NCI-H748 treated with DMSO at 0.1 percent for 48 hours (cell line): ENCODE measurements at places on chromosomes 6 and 20.
A peak's percentile ranks its signal among the peaks of the same experiment; 100 is the strongest.

DNA sequence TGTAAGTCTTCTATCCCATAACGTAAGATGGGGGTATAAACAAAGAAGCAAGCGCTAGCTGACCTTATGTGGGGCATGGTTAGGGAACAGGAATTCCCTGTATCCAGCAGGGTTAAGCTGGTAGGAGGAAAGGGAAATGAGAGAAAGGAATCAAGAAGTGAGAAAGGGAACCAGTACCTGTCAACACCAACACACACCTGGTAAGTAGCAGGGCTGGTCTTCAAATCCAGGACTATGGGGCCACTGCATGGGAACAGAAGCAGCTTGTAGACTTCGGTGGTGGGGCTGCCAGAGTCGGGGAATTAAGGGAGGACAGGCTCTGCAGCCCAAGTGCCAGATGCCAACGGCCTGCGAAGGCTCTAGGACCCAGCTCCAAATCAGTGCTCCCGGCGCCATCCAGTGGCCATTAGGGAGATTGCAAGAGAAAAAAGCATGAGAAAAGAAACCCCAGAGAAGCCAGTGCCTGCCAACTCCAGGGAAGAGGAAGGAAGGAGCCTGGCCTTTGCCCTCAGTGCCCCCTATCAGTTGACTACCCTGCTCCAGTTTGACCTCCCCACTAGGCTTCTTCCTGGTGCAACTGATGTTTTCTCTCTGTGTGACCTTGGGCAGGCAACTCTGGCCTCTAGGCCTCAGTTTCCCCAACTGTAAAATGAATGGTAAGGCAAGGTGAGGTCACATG lies 15.8 kb upstream of the RBPJL start:
- peak; percentile 56 for DNase-seq

- no peak for DNase-seq
Observed at GRCh38 chr6:85255661-85256060, 194.2 kb upstream of the NT5E start.

DNA sequence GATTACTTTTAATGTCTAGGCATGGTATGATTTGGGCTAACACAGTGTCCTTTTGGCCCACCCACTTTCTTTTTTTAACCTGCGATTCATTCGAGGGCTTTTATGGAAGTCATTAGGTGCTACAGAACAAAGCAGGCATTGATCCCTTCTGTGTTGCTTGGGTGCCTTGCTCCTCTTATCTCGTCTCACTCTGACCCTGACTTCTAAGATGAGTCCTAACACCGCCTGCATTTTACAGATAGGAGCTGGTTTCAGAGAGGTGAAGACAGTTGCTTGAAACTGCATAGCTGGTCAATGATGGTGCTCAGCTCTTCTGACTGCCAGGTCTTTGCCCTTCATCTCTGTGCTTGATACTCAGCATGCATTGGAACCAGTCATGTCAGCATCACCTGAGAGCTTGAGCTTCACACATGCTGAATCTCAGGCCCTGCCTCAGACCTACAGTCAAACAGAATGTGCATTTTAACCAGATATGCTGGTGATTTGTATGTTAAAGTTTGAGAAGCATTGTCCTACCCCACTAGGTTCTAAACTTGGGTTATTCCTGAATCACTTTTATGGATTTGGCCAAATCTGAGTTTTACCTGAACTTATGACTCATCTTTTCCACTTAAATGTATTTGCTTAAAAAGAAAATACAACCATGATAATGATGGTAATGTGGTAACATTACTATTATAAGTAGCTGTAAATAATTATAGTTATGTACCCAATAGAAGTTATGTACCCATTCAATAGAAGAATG lies 142.3 kb downstream of the PLCB4 start:
- DNase-seq = no peak

DNA sequence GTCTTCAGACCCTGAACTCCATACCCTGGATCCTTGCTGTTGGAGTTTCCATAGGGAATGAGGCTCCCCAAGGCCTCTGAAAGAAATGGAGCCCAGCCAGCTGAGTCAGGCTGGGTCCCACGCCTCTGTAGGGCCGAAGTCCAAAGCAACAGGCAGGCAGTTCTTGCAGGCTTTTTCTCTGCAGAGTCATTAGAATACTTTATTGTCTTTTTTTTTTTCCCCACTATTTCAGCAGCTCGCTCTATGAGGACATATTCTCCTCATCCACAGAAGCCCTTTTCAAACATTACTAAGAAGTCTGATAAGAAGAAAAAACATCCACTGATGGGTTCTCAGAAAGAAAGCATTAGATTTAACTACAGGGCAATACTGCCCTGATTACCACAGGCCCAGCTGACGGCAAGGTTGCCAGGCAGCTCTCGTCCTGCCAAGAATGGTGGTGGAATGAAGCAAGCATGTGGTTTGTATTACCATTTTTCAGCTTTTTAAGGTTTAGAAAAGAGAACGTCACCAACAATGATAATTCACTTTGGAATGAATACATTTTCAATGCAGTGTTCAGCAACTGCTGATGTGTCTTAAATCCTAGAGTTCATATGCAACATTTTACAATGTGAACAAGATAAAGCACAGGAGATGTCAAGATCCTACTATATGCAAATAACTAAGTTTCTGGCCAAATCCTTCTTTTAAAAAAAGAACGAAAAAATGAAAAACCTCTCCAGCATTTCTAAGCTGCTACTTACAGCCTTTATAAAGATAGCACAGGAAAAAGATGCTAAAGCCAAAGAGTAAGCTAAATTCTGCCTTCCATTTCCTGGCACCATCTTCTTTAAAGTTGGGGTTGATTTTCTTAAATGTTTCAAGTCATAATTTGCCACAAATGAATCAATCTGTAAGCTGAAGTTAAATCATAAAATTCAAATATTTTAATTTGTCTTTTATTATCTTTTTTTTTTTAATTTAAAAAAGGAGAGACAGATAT lies 223.6 kb upstream of the CITED2 start:
- DNase-seq = no peak

DNA sequence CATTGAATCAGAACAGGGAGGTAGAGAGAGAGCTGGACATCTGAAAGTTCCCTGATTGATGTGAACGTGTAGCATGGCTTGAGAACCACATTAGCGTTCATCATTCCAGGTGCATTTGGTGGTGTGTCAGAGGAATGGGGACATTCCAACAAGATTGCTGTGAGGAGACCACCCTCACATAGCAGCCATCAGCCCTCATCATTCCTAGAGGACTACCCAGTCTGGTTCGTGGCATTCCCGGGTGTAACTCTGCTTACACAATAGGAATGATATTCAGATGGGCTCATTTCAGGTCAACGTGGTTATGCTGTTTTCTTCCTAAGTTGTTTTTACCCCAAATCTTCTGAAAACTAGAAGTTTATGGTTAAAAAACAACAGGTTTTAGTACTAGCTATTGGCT lies 62.2 kb upstream of the KLHL31 start:
- no peak for DNase-seq

GRCh38 chr6:33661106-33661838 lies 40.1 kb downstream of the ITPR3 start:
- peak; percentile 68 for DNase-seq

DNA sequence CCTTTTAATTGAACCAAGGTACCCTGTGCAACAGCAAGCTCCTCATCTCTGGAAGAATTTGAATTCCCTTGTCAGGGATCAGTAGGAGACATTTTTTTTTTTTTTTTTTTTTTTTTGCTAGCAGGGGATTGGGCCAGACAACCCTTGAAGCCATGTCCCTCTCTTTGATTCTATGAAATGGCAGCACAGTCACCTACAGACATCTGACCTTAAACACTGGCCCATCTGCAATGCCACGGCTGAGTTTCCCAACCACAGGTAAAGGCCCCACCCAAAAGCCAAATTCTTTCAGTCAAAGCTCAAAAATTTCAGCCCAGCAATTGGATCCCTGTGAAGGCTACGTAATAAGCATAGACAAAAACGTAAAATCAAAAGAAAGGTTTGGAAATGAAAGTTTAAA lies 94.2 kb downstream of the FYN start:
- no peak for DNase-seq

DNA sequence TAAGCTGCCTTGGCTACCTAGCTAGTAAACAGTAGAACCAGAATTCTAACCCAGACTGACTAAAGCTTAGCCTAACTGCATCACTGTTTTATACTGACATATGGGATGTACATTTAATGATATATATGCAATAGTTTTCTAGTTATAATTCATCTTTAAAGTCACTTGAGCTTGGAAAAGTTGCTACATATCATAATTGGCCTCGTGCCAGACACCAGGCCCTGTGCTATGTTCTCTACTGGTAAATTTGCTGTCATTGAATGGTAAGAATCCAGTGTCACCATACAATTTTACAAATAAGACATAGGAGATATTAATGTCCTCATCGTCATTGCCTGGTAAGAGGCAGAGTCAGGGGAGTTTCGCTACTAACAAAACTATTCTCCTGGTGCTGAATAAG lies 396.8 kb downstream of the CDKAL1 start:
- DNase-seq = no peak

DNA sequence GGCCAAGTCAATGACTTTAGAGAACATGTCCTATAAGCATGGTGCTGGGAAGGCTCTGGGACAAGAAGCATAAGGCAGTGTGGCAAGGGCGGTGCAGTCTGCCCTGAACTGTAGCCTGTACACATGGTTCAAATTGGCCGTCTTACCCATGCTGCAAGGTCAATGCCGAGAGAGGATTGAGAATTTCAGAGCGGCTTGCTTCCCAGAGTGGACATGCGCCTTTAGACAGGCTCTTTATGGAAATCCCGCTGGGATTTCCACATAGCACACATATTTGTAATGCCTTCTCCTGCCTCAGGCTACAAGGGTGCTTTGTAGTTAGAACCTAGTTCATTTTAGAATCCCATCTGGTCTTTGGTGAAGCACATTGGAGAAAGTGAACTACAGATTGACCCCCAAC lies 36.1 kb upstream of the CEP162 start:
- DNase-seq = no peak
